ENCODE measurements at places on chromosomes 3 and 15. TPM values are rescaled to one million over a fixed set of nuclear protein-coding genes. Genes with fewer than 3 reads are reported as not detected.

The SLCO2A1 gene
- polyA plus RNA-seq = 3.9 TPM

The ALG1L2 gene
- 0.09 TPM for polyA plus RNA-seq

The DNAJC19 gene
- polyA plus RNA-seq = 57.4 TPM

DNA sequence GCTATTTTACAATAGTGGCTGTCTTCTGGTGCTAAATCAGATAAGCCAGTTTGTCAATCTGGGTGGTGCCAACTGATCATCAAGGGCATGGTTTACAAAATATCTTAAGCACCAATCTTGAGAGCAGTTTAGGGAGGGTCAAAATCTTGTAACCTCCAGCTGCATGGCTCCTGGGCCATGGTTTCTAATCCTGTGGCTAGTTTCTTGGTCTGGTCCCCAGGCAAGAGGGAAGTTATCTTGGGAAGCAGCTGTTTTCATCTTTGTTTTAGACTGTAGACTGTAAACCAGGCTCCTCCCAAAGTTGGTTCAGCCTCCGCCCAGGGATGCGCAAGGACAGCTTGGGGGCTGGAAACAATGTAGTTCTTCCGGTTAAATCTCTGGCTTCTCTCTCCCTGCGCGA is 166.8 kb downstream of the IL1RAP start:
- no peaks in the 10 kb centered on the region for H3K27me3 ChIP-seq
- DNase-seq = no peak
- no peak overlapping the region for H3K4me3 ChIP-seq
- H3K36me3 ChIP-seq = no peaks in the 10 kb centered on the region

- H3K4me1 ChIP-seq = no peaks in the 10 kb centered on the region
- H3K36me3 ChIP-seq = no peaks in the 10 kb centered on the region
- no peak overlapping the region for H3K27ac ChIP-seq
- DNase-seq = no peak
- no peaks in the 10 kb centered on the region for H3K27me3 ChIP-seq
These were observed 38.4 kb downstream of the TMEM158 start for GRCh38 chr3:45187694-45188141.

GRCh38 chr3:18712713-18713576 is 287.8 kb upstream of the SATB1 start:
- H3K4me1 ChIP-seq = peaks cover 3% of the 10 kb centered on the region
- no peaks in the 10 kb centered on the region for H3K27me3 ChIP-seq
- no peaks in the 10 kb centered on the region for H3K36me3 ChIP-seq
- DNase-seq = peak; percentile 48
- H3K27ac ChIP-seq = peak overlapping the region; percentile 91

- H3K36me3 ChIP-seq = no peaks in the 10 kb centered on the region
- H3K27me3 ChIP-seq = no peaks in the 10 kb centered on the region
- H3K4me1 ChIP-seq = no peaks in the 10 kb centered on the region
- no peak overlapping the region for H3K4me3 ChIP-seq
- DNase-seq = no peak
These were observed 159.9 kb downstream of the OCA2 start for GRCh38 chr15:27939246-27939645.

- H3K27ac ChIP-seq = no peak overlapping the region
- H3K4me3 ChIP-seq = no peak overlapping the region
- peaks cover 22% of the 10 kb centered on the region for H3K36me3 ChIP-seq
- H3K4me1 ChIP-seq = no peaks in the 10 kb centered on the region
These were observed 18.9 kb upstream of the GOLGB1 start for GRCh38 chr3:121768452-121768851.

DNA sequence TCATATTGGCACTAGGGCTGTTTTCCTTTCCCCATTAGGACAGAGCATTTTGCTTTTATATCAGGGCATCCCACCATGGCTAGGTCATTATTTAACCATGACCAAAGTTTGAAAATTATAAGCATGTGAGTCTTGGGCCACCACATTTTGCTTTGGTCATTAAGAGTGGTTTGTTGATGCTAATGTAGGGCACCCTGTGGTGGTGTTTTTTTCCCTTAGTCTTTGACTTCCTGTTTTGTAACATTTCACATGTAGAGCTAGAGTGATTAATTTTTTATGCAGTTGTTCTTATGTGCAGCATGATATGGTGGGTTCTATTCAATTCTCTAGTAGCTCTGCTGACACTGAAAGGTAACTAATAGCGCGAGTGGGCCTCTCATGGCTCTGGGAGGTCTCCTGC is 249.6 kb upstream of the ROBO1 start:
- no peaks in the 10 kb centered on the region for H3K36me3 ChIP-seq
- H3K4me3 ChIP-seq = no peak overlapping the region
- no peak for DNase-seq
- H3K4me1 ChIP-seq = no peaks in the 10 kb centered on the region
- H3K27me3 ChIP-seq = no peaks in the 10 kb centered on the region
- H3K27ac ChIP-seq = no peak overlapping the region

DNA sequence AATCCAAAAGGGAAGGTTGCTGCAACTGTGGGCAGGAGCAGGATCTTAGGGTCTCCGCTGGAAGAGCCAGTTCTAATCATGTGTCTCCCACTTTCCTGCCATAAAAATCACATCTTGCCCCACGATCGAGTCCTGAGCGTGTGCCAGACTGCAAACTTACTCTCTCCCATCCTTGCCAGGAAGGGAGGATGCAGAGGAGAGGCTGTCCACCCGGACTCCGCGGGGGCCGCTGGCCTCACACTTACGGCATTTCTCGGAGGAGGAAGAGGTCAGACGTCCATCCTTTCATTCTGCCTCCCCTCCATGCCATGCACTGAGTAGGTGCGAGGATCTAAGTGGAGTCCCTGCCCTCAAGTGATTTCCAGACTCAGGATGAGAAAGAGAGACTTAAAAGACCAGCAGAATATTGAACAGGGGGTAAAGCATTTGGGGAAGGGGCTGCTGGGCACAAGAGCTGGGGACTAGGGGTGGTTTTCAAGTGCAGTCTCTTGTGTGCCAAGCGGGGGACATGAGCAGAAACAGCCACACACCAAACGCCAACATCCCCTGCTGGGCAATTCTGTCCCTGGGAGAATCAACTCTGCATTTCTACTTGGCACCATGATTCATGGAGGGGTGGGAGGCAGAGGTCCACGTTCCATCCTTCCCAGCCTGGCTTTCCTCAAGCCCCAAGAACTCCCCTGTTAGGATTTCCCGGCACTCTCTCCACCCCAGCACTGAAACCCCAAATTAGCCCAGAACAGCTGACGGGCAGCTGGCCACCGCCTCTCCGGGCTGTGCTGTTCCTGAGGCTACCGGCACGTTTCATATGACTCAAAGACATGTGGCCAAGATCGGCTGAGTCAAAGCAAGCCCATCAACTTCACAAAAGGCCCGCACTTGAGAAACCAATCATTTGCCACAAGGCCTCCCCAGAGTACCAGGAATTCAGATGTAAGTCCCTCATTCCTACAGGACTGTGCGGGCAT is 11.6 kb downstream of the OXTR start:
- H3K27ac ChIP-seq = no peak overlapping the region
- no peak for DNase-seq
- no peaks in the 10 kb centered on the region for H3K36me3 ChIP-seq
- H3K4me3 ChIP-seq = no peak overlapping the region

- H3K27ac ChIP-seq = no peak overlapping the region
- no peak for DNase-seq
- H3K27me3 ChIP-seq = no peaks in the 10 kb centered on the region
- no peaks in the 10 kb centered on the region for H3K4me1 ChIP-seq
These were observed 77.2 kb downstream of the SCN10A start for GRCh38 chr3:38738630-38739395.

- peak overlapping the region; percentile 5 for H3K27ac ChIP-seq
- DNase-seq = no peak
- no peaks in the 10 kb centered on the region for H3K4me1 ChIP-seq
- H3K4me3 ChIP-seq = no peak overlapping the region
- no peaks in the 10 kb centered on the region for H3K36me3 ChIP-seq
- no peaks in the 10 kb centered on the region for H3K27me3 ChIP-seq
These were observed 138.2 kb downstream of the UBE2E2 start for GRCh38 chr3:23341147-23341838.

DNA sequence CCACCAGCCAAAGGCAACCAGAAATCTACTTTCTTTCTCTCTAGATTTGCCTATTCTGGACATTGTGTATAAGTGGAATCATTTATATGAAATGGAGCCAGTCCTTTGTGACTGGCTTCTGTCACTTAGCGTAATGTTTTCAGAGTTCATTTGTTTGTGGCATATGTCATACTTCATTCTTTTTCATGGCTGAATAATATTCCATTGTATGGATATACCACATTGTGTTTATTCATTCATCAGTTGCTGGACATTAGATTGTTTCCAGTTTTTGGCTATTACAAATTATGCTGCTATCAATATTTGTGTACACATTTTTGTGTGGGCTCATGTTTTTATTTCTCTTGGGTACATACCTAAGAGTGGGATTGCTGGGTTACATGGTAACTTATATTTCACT is 139.2 kb upstream of the CTDSPL start:
- H3K27me3 ChIP-seq = no peaks in the 10 kb centered on the region
- no peak for DNase-seq
- H3K4me3 ChIP-seq = no peak overlapping the region
- H3K36me3 ChIP-seq = no peaks in the 10 kb centered on the region

GRCh38 chr15:45664451-45664850 is 29.6 kb downstream of the SQOR start:
- no peak overlapping the region for H3K4me3 ChIP-seq
- no peaks in the 10 kb centered on the region for H3K4me1 ChIP-seq
- H3K27me3 ChIP-seq = no peaks in the 10 kb centered on the region
- peaks cover 21% of the 10 kb centered on the region for H3K36me3 ChIP-seq
- H3K27ac ChIP-seq = no peak overlapping the region

DNA sequence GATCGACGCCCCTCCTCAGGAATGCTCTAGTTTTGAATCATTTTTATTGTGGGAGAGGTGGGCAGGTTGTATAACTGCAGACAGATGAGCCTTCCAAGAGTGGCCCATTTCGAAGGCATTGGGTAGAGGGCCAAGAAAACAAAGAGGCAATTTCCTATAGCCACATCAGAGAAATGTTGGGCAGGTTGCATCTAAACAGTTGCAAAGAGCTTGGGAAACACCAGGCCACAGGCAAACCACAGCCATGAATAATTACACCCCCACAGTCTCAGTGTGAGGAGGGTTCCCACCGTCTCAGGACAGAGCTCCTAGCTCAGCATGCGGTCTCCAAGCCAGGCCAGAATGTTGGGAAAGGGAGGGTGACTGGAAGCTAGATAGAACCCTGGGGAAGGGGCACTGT is 257.3 kb downstream of the ABHD5 start:
- H3K27ac ChIP-seq = no peak overlapping the region
- H3K27me3 ChIP-seq = no peaks in the 10 kb centered on the region
- no peak for DNase-seq
- H3K4me3 ChIP-seq = no peak overlapping the region
- H3K36me3 ChIP-seq = no peaks in the 10 kb centered on the region

- H3K4me3 ChIP-seq = peak overlapping the region; percentile 52
- DNase-seq = no peak
- H3K4me1 ChIP-seq = peaks cover 32% of the 10 kb centered on the region
- H3K27me3 ChIP-seq = peaks cover 55% of the 10 kb centered on the region
- peak overlapping the region; percentile 80 for H3K27ac ChIP-seq
These were observed 448 bp downstream of the SHISA5 start for GRCh38 chr3:48503401-48504050.
